ENCODE measurements at places on chromosomes 4 and X.

DNA sequence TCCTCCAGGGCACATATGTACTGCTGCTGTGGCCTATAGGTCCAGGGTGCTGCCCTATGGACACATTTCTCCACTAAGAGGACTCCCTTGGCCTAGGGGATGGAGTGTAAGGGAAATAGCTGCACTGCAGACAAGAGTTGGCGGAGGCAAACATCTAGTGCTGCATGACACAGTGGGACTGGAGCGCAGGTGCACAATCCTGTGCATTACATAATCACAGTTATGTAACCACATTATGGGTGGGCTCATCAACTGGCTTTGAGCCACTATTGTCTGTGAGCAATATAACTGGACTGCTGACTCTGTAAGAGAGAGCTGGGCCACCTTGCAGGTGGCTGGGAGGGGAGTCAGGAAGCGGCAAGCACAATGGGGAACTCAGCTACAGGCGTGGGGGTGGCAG is 3.2 kb upstream of the TIGD2 start:
- no peak for DNase-seq

DNA sequence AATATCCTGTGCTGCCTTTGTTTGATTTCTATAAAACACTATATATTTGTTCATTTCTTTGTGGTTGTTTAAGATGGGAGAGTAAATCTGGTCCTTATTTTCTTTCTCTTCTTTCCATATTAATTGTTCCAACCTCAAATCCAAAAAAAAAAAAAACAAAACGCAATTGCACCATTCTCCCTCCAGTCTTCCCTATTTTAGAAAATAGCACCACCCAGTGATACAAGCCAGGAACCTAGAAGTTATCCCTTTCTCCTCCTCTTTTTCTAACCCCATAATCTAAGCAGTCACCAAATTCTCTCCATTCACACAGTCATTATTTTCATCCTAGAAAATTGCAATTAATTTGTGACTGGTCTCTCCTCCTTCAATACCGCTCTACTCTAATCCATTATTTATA is 107.8 kb downstream of the GABRA3 start:
- no peak for DNase-seq

GRCh38 chr4:7361280-7361895 is 73.3 kb downstream of the PSAPL1 start:
- no peak for DNase-seq

- DNase-seq, result no peak
These were observed 13.1 kb downstream of the SCML1 start for GRCh38 chrX:17750436-17750835.

DNA sequence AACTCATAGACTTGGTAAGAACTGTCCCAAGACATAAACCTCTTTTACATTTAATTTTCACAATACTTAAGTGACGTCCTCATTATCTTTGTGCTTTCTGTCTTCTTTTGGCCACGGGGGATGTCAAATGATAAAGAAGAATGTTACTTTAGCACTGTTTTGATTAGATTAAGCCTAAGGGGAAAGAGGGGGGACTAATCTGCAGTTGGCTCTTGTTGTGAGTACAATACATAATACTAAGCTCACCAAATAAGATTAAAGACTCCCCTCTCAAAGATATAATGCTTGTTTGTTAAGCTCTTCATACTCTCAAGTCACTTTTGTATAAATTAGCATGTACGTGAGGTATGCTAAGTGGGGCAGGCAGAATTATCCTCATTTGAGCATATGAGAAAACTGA is 36.5 kb downstream of the OCRL start:
- DNase-seq, result no peak

DNA sequence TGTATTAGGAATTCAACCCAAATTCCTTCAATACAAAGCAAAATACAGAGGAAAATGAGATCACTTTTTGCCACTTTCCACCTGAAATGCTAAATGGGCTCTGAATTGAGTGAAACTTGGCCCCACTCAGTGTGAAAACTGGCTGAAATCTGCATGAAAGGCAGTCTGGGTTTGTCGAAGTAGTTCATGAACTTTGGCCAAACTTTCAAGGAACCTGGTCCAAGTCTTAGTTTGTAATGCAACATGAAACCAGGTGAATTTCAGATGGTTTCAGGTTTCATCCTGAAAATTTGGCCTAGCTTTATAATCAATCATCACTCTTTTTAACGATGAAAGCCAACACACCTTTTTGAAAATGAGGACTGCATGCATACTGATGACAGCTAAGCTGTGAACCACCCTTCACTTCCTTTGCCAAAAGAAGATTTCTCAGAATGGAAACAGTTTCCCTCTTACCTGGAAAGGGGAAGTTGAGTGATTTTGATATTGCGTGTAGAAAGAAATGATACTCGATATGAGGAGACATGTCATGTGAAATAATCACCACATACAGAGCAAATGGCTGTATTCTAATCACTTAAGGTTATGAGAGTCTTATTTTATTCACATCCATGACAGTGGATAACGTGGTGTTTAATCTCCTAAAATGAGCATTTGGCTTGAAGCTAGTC is 209.9 kb upstream of the ETNPPL start:
- no peak for DNase-seq

- DNase-seq, result no peak
These were observed 87.5 kb downstream of the SPANXN3 start for GRCh38 chrX:143429811-143430210.

DNA sequence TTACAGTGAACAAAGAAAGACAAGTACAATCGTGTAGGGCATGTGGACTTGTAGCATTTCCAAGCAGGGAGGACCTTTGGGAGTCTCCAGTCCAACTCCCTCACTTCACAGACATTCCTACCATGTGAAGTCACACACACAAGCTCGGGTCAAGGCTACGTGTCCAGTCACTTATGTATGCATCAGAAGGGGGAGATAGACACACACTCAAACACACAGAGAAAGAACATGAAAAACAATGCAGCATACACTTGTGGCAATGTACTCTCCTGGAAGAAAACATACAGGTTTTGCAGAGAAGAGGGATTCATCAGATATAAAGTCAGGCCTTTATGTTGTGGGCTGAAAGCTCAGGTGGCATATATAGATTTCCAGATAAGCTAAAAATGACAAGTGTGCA is 136.1 kb upstream of the MID1 start:
- no peak for DNase-seq

- DNase-seq, result peak; percentile 21
These were observed 38.1 kb downstream of the MID1 start for GRCh38 chrX:10582215-10582733.

DNA sequence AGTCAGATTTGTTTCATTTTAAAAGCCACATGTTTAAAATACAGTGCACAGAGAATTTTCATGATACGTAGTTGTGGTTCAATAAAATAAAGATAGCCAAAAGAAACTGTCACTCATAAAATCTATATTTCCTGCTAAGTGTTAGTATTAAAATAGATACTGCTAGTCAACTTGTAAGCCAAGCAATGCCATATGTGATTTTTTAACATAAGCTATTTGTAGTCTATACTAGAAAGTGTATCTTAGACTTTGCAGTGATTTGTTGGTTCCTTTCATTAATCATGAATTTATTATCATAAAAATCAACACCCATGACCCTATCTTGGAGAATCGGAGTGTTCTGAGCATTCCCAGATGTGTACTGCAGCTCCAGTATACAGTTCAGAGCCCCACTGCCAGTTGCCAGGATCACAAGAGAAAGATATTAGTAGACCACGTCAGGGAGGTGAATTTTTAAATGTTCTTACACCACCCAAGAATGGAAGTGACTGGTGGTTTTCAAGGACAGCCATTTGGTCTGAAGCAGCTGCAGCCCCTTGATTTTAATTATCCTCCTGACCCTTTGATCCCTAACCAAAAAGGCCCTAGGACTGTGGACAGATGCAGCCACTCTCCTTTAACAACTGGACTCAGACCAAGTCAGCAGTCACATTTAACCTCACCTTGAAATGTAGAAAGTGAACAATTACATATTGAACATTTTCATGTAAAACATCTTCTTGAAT is 163.1 kb downstream of the PALLD start:
- no peak for DNase-seq

GRCh38 chrX:122113376-122113775 is 1066.0 kb downstream of the GLUD2 start:
- no peak for DNase-seq

GRCh38 chrX:32280921-32281320 is 930.4 kb downstream of the DMD start:
- DNase-seq, result no peak

GRCh38 chrX:41468647-41469323 is 21.6 kb downstream of the NYX start:
- no peak for DNase-seq

- no peak for DNase-seq
These were observed 47.1 kb downstream of the TEC start for GRCh38 chr4:48222491-48222890.

DNA sequence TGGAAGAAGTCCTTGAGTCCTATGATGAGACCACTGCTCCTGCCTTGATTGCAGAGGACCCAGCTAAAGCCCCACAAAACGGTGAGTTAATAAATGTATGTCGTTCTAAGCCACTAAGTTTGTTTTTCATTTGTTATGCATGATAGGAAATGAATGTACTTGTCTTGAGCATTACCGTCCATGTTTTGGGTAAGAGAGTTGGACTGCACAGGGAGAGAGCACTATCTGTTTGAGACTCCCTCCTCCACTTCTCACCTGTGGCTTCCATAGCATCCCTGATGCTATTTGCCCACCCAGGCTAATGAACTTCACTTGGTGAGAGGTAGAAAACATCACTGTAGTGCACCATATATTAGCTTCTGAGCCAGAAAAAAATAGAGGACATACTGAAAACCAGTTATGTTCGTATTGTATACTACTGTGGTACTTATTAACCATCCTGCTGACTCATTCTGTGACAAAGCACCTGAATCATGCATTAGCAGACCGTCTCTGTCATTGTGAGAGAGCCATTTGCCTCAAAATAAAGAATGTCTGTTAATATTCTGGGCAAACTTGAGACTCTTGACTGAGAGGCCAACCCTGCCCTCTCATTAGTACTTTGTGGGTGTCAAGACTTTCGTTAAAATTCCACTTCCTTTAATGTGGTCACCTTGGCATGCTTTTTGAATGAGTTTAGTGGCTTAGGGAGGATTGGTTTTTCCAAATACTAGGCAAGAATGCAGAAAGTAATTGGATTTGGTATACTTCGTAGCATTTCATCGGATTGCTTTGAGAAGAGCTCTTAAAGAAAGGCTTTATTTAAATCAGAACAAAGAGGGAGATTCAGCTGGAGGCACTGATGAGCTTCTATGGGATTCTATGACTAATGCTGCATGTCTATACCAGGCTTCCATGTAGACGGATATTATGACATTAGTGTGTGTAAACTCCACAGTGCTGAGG is 99.3 kb upstream of the GRPR start:
- DNase-seq, result no peak

DNA sequence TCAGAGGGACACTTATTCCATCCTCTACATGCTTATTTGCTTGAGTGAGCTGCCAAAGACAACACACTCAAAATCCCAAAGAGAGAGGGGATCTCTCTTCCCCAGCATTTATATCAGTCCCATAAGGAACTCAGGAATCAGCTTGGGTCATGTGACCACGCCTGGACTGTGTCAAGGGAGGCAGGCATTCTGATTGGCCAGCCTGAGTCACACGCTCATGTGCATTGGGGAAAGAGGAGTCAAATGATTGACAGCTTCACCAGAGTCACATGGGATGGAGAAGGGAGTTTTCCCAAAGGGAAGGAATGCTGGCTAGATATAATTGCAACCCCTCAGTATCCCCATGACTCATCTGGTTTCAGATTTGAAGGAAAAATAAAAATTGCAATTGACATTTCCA is 49.0 kb downstream of the RWDD4 start:
- no peak for DNase-seq

- peak; percentile 13 for DNase-seq
These were observed 25.1 kb upstream of the PLAC8 start for GRCh38 chr4:83139514-83140156.

- DNase-seq, result no peak
These were observed 1181.1 kb upstream of the PCDH7 start for GRCh38 chr4:29538889-29539646.

- DNase-seq, result no peak
These were observed 104.9 kb downstream of the TMEM131L start for GRCh38 chr4:153571006-153571545.

- no peak for DNase-seq
These were observed 448.3 kb upstream of the SPANXN1 start for GRCh38 chrX:144798972-144799371.

GRCh38 chr4:159778298-159778697 is 675.4 kb downstream of the RAPGEF2 start:
- DNase-seq, result no peak

DNA sequence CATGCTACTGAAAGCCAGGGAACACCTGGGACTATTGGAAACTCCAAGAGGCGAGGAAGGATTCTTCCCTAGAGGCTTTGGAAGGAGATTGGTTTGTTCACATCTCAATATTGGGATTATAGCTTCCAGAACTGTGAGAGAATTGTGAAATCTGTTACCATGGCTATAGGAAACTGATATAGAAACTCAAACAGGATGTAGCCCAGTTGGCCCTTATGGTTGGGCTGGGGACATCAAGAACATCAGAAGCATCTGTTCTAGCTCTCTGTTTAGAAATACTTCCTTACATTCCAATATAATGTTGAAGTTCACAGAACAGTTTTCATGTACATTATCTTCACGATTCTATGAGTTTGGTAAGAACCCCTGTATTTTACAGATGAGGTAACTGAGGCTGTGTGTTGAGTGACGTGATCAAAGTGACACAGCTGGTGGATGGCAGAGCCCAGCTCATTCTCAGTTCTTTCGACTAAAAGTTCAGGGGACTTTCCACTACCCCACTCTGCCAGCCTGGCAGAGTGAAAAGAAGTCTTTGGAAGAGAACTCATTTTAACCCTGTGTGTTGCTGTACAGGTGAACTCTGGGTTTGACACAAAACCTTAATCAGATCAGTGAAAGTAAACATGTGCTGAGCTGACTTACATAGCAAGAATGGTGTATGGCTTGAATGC is 183.0 kb downstream of the GBA3 start:
- DNase-seq, result no peak

GRCh38 chrX:4754878-4755604 is 1041.6 kb upstream of the PRKX start:
- no peak for DNase-seq

DNA sequence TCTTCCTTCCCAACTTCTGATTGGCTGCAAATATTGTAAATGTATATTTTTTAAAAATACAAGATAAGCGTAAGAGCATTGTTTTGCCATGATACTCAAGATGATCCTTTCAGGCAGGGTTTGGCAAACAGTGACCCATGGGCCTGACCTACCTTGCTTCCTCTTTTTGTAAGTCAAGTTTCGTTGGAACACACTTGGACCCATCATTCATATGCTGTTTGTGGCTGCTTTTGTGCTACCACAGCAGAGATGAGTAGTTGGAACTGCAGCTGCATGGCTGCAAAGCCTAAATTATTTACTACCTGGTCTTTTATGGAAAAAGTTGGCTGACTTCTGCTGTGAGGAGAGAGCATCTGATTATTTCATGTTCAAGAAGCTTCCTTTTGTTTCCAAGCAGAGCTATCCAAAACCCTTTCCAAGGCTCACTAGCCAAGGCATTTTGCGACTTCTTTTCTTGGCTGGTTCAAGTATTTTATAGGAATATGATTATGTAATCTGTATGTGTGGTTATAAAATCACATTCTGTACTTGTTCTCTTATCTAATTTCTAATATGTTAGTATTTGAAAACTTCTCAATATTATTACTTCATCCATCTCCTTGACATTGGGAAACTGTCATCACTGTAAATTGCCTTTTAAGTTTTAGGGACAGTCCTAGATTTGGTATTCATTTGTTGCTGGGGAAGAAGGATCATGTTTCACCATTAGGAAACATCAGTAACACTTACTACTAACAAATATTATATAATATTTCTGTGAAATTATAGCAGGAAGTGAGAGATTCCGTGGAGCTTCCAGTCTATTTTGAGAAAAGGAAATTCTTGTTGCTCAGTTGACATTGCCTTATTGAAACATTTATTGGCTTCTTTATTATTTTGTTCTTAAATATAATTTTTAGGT is 109.2 kb downstream of the ARHGAP10 start:
- DNase-seq, result no peak
